Stimulated activated CD8-positive, alpha-beta memory T cell treated with anti-CD3 and anti-CD28 coated beads, Interleukin-7, amount 100 ng/mL, for 48 hours (primary cell): ENCODE measurements at places on chromosomes 1 and 21.

GRCh38 chr1:184329245-184329953 lies 57.4 kb upstream of the C1orf21 start:
- no peak for DNase-seq

- DNase-seq: no peak
These were observed 1.5 kb downstream of the EPRS1 start for GRCh38 chr1:220044678-220045355.

- no peak for DNase-seq
These were observed 82.1 kb upstream of the PPM1J start for GRCh38 chr1:112797224-112797623.

- no peak for DNase-seq
These were observed 10.4 kb downstream of the LGALS8 start for GRCh38 chr1:236534151-236534651.
